ENCODE measurements at places on chromosomes 6 and 20.

DNA sequence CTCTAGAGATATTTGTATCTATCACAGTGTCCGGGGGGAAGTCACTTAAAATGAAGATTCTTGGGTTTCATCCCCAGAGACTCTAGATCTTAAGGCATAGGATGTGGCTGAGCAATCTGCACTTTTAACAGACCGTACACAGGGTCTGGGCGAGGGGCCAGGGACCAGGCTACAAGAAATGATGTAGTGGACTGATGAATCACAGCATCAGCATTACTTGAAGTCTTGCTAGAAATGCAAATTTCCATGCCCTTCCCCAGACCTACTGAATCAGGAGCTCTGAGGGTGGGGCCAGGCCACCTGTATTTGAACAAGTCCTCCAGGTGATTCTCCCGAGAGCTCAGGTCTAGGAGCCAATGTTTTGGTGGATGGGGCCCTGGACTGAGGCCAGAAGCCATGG, 168.4 kb downstream of the DOK5 start:
- peak; percentile 70 for DNase-seq

GRCh38 chr20:20480689-20481088, 112.8 kb downstream of the INSM1 start:
- peak; percentile 16 for DNase-seq

DNA sequence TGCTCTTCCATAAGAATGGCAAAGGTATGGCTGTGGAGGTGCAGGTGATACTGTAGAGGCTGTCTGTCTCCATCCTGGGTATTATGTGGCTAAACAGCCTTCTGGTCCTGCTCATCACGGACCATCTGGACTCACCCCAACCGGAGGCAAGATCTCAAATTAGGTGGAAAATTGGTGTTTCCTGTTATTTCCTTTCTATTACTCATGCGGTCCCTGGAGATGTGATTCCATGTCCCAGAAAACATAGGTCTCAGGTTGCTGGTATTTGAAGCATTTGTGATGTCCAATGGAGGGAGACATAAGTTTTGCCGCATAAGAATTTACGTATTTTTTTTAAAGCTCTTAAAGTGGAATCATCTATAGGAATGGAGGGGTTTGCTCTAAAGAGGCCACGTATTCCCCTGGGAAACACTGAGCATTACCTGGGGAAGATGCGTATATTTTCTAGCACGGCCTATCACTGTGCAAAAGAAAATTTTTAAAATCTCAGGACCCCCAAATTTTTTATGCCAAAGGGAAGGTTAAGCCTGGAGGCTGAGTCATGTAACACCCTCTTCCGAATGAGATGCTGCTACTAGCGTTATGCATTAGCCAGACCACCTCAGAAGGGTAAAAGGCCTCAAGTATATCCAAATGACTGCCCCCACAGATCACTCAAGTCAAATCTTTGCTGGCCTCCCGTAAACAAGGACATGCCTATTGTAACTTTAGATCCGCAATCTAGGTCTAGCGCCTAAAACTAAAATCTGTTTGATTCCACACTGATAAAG, 22.4 kb upstream of the PBOV1 start:
- DNase-seq: peak; percentile 32

GRCh38 chr6:159695984-159696383, 2.9 kb upstream of the SOD2 start:
- DNase-seq: no peak

DNA sequence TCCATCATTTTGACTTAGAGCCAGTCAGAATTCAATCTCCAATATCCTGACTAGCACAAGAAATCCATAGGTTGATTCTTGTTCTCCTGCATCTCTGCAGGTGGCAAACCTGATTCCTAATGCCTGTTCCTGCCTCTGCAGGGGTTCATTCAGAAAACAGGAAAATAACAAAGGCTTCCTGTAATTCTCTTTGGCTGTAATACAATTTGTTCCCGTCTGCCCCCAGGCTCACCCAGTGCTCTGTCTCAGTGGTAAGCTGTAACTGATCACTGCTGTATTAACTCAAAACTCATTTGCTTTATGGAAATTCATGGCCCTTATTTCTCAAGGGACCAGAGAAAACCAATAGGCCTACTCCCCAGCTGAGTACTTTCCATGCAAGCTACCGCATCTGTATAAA, 88.6 kb downstream of the OPRM1 start:
- DNase-seq: no peak

DNA sequence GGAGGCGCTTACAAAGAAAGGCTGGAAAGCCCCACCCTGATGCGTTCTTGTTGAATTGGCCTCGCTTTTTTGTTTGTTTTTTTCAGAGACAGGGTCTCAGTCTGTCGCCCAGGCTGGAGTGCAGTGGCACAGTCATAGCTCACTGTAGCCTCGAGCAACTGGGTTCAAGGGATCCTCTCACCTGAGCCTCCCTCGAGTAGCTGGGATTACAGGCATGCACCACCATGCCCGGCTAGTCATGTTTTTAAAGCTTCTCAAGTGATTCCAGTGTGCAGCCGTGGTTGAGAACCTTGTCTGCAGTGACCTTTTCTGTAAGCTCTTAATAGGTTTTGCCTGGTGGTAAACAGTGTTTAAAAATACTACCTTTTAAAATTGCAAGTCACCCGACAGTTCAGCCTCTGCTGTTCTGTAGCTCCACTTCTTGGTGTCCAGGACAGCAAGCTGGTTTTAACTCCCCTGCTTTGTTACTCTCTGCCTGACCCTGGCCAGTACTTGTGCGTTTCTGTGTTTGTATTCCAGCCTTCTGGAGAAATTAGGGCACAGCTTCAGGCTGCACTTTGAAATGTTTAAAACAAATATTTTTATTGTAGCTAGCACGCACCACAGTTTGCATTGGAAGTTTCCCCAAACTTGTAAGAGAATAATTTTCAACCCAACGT, 54.4 kb downstream of the KDM1B start:
- DNase-seq: no peak
